ENCODE measurements at places on chromosomes 5 and 9.
A peak's percentile ranks its signal among the peaks of the same experiment; 100 is the strongest.

DNA sequence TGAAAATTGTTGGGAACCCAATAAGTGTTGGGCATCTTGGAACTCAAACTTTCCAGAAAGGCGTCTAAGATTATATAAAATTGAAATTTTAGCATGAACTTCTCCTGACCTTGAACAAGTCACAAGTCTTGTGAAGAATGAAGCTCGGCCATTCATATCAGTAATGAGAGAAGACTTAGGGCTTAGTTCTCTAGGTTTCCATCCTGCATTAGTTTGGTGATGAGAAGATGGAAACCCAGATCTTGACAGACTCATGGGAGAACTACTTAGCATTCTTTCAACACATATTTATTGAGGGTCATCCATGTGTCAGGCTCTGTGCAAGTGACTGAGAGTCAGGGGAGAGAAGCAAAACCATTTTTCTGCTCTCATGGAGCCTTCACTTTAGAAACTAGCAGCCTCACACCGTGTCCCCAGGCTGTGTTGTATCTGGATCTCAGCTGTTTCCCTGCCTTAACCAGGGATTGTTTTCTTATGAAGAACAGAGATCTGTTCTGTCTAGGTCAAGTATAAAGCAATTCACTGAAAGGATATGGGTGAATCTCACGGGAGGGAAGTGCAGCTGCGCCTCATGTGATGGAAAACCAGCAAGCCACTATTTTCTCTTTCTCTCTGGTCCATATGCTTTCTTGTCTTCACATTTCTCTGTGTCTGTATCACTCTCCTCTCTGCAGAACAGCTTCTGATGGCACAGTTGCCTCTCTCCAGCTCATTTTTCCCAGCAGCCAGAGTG lies 3.4 kb downstream of the GARNL3 start:
- DNase-seq: no peak

DNA sequence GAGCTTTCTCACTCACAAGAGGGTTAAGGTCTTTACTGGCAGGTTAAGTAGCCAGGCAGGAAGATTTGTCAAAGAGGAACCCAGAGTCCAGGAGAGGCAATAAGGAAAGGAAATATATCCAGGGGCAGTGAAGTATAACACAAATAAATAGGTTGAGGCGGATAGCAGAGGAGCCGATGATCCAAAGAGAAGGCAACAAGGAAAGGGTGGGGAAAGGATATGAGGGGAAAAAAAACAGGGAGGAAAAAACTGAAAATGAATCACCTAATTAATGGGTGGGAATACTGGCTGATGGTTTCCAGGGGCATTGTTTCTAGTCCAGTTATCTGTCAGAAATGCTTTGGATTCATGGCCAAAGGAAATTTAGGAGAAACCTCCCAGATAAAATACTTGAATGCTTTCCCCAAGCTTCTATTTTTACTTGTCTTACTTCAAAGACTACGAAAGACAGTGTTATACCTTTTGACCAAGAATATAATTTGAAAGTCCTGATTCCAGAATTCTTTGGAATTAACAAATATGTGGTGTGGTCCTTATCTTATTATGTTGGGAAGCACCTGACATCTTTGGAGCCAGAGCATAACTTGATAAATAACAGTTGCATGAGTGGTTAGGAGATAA lies 146.5 kb downstream of the AOPEP start:
- DNase-seq: no peak

- no peak for DNase-seq
Measured at GRCh38 chr5:57416278-57416994, 66.2 kb downstream of the ACTBL2 start.

DNA sequence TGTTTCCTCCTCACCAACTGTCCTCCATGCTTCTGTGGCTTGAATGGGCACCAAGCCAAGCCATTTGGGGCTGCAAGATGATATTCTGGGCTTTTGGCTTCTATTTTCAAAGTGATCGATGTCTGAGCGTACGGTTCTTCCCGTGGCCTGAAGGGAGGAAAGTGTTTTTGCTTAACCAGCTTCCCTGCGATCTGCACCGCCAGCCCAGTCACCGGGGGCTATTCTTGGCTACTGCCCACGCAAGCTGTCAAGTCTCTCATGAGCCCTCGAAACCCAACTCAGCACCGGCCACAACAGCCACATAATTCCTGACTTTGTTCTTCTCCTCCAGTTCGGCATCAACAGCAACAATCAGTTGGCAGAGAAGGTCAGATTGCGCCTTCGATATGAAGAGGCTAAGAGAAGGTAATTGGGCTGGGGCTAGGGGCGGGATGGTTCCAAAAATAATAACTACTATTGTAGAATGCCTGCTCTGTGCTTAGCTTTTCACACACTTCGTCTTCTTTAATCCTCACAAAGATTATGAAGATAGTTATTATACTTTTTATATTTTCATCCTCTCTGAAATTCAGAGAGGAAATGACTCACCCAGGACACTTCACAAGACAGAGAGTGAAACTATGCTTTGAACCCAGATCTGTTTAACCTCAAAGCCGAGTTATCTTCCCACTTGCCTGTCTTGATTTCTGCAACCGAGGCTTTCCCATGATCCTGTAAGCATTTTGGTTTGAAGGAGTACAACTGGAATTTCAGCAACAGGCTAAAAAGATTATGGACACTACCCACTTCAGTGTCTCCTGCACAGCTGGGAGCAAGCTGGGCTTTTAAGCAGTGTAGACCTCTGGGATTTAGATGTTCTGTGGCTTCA lies 76.4 kb upstream of the RARS1 start:
- no peak for DNase-seq

- no peak for DNase-seq
Measured at GRCh38 chr9:97480174-97480573, 21.3 kb upstream of the TMOD1 start.

GRCh38 chr9:71368157-71368556 lies 246.7 kb upstream of the TRPM3 start:
- DNase-seq: no peak

DNA sequence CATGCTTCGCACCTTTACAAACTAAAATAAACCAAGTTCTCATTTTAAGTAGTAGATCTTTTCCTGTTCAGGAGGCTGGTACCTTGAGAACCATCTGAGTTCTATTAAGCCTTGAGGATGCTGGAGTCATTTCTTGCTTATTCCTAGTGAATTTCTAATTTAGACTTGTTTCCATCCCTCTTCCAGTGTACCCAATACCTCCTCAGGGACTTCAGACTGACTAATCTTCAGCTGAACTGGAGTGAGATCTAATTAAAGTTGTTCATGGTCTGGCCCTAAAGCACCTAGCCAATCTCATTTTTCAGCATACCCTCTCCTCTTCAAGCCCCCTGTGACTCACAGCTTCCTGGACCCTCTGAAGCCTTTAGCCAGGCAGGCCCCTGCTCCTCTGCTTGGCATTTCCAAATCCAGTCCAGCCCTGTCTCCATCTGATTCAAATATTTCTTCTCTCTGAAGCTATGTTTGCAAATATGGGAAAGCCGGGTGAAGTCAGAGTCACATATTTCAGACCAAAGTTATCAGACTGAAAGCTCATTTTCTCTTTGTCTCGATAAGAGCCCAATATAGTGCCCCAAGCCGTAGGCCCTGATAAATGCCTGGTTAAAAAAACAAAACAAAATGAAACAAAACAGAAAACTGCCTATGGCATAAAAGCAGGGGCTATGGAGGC lies 19.4 kb upstream of the TNFSF15 start:
- DNase-seq: no peak

DNA sequence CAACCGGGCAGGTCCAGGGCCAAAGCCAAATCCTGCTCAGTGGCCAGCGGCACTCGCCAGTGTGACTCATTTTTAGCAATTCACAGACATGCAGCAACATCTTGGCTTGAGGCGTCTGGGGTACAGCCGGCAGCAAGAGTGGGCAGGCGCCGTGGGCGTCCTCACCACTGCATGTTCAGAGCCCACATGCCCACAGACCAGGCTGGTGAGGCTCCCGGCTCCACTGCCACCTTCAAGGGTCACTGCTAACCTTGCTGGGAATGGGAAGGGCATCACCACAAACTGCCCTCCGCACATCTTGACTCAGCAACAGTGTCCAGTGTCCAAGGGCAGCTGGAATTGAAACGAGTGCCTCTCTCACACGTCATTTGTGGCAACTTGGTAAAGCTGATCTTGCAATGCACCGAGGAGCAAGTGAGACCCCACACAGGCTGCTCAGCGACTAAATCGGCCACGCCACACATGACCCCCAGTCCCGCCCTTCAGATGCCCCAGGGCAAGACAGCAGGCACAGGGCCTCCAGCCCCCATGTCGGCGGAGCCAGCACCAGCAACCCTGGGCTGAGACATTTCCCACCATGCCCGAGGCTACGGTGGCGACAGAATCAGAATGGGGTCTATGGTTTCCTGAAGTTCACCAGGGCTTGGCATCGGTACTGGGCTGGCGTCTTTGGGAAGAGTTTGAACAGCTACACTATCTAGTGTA lies 140.3 kb downstream of the ROR2 start:
- DNase-seq: no peak

DNA sequence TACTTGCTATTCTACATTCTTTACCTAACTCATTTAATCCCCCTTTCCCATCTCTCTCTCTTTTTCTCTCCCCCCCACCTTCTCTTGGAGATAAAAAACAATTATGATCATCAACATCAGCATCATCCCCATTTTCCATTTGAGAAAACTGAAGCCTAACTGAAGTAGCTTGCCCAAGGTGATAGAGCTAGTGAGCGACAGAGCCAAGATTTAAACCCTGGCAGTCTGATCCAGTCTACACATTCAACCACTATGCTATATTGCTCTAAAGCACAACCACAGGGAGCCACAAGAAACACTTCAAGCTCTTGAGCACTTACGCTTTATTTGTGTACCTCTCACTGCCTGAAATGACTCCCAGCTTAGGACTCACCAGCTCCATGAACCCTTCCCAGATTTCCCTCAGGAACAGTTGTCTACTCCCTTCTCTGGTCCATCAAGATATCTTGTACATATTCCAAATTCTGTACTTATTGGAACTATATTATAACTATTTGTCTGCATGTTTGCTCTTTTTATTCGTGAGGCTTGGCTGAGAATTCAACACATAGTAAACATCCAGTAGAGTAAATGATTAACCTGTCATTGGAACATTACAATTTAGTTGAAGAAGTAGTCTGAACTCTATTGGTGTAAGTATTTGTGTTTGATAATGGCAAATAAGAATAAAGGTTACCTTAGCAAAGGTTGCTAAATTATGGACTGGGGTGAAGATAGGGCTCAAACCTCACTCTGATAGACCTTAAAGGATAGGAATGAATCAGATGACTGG lies 164.8 kb downstream of the EFNA5 start:
- no peak for DNase-seq

DNA sequence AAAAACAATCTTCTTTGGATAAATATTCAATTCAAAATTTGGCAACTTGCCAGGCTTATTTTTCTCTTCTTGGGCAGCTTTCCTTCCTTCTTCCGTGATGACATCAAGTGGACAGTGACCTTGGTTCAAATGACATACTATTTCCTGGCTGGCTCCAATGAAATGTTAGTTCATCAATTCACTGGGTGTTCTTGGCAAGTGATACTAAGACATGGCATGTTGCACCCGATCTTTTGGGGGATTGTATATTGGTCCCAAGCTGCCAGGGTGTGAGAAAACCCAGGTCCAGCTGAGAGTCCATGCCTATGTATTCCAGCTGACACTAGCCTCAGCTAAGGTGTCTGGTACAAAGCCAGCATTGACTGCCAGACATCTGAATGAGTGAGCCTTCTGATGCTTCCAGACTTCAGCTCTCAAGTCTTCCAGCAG lies 252.9 kb downstream of the MAT2B start:
- DNase-seq: no peak

- DNase-seq: no peak
Measured at GRCh38 chr9:18542837-18543405, 69.0 kb downstream of the ADAMTSL1 start.

- DNase-seq: no peak
Measured at GRCh38 chr9:122226142-122226757, 2.5 kb downstream of the LHX6 start.

GRCh38 chr5:75044406-75044805 lies 8.0 kb downstream of the GCNT4 start:
- DNase-seq: no peak

DNA sequence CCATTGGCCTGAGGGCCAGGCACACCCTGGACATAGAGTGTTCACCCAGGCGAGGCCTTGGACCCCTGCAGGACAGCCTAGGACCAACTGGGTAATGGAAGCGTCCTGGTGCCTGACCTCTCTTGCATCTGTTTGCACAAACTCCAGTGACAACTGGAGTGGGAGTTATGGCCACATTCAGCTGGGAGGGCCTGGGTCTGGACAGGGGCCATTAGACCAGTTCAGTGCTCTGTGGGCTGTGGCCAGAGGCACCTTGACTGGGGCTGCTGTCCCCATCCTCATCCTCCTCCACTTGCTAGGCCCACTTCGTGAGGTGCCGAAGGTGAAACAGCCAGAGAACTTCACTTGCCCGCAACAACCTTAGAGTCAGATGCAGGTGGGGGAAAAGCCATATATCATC lies 372.7 kb upstream of the IRX1 start:
- DNase-seq: no peak

- DNase-seq: no peak
Measured at GRCh38 chr9:5364294-5365024, 24.8 kb upstream of the RLN1 start.

DNA sequence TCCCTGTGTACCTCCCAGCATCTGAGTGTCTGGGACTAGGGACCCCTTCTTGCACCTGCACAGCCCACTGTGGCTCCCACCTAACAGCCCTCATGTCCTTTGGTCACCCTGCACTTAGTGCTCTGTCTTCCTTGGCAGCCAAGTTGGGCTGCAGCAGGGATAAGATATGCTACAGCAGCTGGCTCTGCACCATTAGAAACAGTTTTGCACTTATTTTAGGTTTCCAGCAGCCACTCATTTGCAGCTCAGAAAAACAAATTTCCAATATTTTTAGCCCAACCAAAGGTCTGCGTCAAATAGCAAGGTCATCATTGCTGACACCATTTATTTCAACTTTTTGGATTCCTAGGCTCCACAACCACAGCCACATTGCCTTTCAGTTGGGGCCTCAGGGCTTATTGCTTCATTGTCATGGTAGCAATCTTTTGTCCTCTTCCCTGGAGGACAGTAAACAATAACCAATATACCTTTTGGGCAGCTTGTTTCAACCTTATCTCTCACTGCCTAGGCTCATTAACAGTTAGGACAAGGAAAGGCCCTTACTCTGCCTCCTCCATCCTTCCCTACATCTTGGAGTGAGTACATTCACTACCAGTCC lies 263.9 kb downstream of the COX7C start:
- DNase-seq: no peak

DNA sequence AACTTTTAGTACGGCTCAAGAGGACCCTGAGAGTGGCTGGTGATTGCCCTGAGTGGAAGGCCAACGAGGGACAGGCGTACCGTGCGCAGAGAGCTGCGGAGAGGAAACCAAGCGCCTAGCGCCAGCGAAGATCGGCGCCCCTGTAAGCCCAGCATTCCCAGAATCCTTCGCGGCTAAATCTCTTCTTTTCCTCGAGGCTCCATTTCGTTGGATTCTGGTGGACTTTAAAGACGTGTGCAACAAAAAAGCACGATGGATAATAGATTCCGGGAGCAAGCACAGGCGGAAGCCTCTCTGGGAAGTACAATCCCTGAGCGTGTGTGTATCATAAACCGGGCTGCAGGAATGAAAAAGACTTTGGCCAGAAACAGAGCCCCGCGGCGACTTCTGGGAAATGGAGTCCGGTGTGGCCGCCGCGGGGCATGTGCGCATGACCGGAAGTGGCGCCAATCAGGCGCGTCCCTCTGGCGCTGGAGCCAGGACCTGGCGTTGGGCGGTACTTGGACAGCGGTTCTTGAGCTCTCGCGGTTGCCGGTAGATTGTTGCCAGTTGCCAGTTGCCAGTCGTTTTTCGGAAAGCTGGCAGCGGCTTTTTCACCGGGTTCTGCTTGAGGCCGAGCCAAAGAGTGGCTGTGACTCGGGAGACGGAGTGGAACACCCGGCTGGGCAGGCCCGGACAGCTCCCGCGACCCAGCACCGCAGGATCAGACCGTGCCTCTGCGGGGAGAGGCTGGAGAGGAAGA lies at the start of gene ZNF79:
Gene ZNF79 (plus strand): TSS at position 449 of the 742 bp plus-strand sequence. CDS start 406 bp downstream, outside the sequence.
- DNase-seq: peak; percentile 80

GRCh38 chr9:8760000-8760767 lies 960.6 kb upstream of the DMAC1 start:
- no peak for DNase-seq

All from activated T-cell treated with anti-CD3 and anti-CD28 coated beads for 4 hours (primary cell).